Neural crest cell (in vitro differentiated cells): ENCODE measurements at places on chromosomes 12 and 14.

GRCh38 chr12:98698603-98699463 lies 53.7 kb downstream of the APAF1 start:
- no peak for DNase-seq
- no peak overlapping the region for H3K27ac ChIP-seq
- peaks cover 13% of the 10 kb centered on the region for H3K4me1 ChIP-seq
- peaks cover 11% of the 10 kb centered on the region for H3K36me3 ChIP-seq
- H3K27me3 ChIP-seq: no peaks in the 10 kb centered on the region

DNA sequence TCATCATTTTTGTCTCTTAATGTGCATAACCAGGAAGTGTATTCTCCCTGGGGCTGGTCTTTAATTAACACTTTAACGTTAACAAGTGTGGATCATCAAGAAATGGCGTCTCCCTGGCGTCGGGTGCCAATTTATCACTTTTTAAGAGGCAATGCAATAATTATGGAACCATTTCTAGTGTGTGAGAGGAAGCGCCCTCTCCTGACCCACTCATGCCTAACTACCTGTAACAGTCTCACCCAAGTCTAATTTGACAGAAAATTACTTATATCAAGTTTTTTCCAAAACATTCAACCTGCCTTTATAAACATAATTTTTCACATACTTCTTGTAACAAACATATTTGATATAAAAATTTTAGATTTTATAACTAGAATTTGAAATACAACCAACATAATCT lies 905.3 kb upstream of the MDGA2 start:
- no peak overlapping the region for H3K4me3 ChIP-seq
- H3K4me1 ChIP-seq: peaks cover 4% of the 10 kb centered on the region
- H3K36me3 ChIP-seq: no peaks in the 10 kb centered on the region
- DNase-seq: no peak
- no peak overlapping the region for H3K27ac ChIP-seq

DNA sequence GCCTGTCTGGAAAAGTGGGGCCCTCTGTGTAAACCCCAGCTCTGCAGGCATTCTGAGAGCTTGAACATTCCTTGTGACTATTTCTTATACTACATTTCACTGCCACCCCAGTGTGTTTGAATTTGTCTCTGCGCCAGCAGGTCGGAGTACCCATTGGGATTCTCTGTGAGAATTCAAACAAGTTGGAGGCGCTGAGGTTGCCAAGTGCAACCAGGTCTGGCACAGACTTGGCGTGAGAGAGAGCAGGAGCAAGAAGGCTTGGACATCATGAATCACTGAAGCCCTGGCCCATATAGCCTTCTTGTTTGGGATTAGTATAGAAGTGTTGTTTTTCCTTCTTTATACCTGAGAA lies 33.0 kb upstream of the ATP2A2 start:
- peaks cover 13% of the 10 kb centered on the region for H3K36me3 ChIP-seq
- H3K4me3 ChIP-seq: no peak overlapping the region
- H3K4me1 ChIP-seq: peaks cover 27% of the 10 kb centered on the region

GRCh38 chr12:62731055-62731820 lies 203.7 kb downstream of the PPM1H start:
- peaks cover 43% of the 10 kb centered on the region for H3K4me1 ChIP-seq
- no peak overlapping the region for H3K27ac ChIP-seq
- no peaks in the 10 kb centered on the region for H3K27me3 ChIP-seq
- no peak for DNase-seq
- H3K4me3 ChIP-seq: no peak overlapping the region
- H3K36me3 ChIP-seq: no peaks in the 10 kb centered on the region
